ENCODE measurements at places on chromosomes 6 and 20.

DNA sequence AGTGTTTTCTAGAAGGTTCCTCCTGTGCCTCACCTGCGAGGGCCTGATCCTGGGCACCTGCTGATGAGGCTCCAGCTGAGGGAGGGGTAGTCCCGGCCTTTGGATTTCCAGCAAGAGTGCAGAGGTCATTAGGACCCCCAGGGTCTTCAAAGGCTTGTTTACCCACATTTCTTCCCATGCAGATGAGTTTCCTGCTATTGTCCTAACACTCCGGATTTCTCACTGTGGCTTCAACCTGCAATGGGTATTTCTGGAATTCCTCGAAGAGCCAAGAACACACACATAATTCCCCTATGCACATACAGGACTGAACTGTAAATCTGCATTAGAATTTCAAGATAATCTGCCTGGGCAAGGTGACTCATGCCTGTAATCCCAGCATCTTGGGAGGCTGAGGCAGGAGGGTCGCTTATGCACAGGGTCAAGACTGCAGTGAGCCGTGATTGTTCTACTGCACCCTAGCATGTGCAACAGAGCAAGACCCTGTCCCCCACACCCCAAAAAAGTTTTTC lies 53.9 kb downstream of the ADNP start:
- DNase-seq = no peak

DNA sequence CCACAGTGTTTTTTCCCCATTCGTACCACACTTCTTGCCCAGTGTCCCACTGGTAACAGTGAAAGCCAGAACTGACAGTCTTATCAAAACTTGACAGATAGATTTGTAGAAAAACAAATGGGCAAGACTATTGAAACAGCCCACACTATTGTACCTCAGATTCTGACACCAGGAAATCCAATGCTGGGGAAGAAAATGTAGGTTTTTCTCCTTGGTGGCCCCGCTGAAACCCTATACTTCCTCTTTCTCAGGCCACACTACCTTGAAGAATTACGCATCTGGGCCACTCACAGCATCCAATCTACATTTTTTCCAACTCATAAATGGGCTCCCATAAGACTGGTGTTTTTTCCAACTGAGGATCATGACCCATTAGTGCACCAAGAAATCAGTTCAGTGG lies 90.9 kb upstream of the HDDC2 start:
- no peak for DNase-seq

GRCh38 chr6:98639089-98639635 lies 195.2 kb upstream of the POU3F2 start:
- DNase-seq = no peak

- no peak for DNase-seq
Observed at GRCh38 chr6:163708466-163708865, 293.9 kb downstream of the QKI start.

- DNase-seq = no peak
Observed at GRCh38 chr6:132227904-132228303, 173.4 kb downstream of the MOXD1 start.

DNA sequence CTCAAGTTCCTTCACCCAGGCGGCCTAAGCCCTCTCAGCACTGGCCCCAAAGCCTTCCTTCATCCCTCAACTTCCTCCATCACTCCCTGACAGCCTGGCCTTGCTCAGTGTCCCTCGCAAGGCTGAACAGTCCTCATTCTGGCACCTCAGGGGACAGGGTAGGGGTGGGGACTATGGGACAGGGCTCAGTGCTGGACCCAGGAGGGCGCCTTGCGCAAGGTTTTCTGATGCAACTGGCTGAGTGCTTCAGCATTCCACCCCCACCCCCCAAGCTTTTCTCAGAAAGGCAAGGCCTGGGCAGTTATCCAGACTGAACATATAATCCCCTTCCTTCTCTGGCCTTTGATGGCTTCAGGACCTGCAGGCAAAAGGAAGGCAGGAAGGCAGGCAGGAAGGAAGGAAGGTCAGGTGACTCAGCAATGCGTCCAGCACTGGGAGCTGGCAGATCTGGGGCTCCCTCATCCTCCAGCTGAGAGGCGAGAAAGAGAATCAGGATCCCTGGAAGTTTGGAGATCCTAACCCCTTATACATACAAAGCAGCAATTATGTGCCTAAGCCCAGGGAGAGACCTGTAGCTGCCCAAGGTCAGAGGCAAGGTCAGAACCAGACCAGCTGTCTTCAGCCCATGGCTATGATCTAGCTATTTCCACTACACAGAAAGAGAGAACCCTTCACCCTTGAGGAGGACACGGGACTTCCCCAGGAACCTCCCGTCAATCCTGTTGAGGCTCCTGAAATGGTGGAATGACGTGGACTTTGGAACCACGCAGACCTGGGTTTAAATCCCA lies 8.6 kb upstream of the TRIB3 start:
- no peak for DNase-seq

GRCh38 chr20:13858439-13858838 lies 73.6 kb downstream of the NDUFAF5 start:
- DNase-seq = no peak

GRCh38 chr6:139942331-139942730 lies 567.9 kb upstream of the CITED2 start:
- no peak for DNase-seq

DNA sequence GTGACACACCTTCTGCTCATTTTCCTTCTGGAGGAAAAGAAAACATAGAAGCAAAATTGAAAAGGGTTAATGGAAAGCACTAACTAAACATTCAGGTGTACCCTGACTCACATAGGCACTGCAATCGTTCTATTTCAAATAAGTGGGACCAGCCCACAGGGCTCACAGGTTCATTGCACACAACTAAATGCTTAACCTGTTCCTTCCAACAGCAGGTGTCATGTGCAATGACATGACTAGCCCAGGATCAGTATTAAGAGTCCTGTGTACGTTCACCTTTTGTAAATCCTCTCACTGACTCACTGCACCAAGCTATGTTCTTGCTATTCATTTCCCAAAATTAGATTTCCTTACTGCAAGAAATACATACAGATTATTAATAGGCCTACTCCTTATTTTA lies 151.3 kb downstream of the GMPR start:
- DNase-seq = no peak

DNA sequence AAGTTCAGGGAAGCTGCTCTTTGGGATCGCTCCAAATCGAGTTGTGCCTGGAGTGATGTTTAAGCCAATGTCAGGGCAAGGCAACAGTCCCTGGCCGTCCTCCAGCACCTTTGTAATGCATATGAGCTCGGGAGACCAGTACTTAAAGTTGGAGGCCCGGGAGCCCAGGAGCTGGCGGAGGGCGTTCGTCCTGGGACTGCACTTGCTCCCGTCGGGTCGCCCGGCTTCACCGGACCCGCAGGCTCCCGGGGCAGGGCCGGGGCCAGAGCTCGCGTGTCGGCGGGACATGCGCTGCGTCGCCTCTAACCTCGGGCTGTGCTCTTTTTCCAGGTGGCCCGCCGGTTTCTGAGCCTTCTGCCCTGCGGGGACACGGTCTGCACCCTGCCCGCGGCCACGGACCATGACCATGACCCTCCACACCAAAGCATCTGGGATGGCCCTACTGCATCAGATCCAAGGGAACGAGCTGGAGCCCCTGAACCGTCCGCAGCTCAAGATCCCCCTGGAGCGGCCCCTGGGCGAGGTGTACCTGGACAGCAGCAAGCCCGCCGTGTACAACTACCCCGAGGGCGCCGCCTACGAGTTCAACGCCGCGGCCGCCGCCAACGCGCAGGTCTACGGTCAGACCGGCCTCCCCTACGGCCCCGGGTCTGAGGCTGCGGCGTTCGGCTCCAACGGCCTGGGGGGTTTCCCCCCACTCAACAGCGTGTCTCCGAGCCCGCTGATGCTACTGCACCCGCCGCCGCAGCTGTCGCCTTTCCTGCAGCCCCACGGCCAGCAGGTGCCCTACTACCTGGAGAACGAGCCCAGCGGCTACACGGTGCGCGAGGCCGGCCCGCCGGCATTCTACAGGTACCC lies at the start of gene ESR1:
Gene ESR1, plus strand, starts transcription at position 170 of the 858 bp plus-strand sequence. Its CDS starts 231 bp downstream, at position 401.
- DNase-seq = no peak

DNA sequence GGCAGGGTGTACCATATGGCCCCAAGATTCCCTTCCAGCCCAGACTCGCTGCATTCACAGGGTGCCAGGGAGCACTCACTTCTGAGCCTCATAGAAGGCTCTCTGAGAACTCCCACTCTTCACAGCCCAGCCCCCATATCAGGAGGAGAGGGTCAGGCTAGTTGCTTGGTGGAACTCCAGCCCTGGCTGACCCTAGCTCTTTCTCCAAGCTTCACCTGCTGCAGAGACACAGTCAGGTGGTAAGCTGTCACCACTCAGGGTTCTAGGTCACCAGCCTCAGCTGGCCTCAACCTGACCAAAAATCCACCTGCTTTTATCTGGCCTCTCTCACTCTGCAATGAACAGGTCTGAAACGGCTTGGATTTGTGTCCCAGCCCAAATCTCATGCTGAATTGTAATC lies 162.7 kb upstream of the MLN start:
- no peak for DNase-seq

- DNase-seq = no peak
Observed at GRCh38 chr20:47989957-47990356, 204.7 kb upstream of the SULF2 start.

DNA sequence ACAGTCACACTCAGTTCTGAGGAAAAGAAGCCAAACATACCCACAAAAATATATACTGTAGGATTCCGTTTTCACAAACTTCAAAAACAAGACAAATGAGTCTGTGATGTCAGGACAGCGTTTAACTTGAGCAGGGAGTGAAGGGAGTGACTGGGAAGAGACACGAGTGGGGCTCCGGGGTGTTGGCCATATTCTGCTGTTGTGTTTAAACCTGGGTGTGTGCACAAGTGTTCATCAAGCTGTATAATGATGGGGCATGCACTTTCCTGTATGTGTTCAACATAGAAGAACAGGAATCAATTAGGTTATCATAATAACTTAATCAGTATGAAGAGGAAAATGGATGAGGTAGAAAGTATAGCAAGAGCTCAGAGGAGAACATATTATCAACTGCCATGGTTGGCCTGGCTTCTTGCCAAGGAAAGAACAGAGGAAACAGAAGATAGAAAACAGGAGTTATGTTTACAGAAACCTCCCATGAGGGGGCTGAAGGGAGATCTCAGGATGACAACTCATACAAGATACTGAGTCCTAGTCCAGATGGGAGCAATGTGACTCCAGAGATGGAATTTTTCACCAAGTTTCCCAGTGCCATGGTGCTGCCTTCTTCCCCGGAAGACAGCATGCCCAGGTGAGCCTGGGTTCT lies 15.1 kb upstream of the AFDN start:
- no peak for DNase-seq

GRCh38 chr6:47027315-47027714 lies 14.8 kb downstream of the ADGRF1 start:
- no peak for DNase-seq

- DNase-seq = no peak
Observed at GRCh38 chr6:53436526-53437303, 88.0 kb upstream of the ELOVL5 start.

GRCh38 chr6:168349718-168350210 lies 30.2 kb upstream of the DACT2 start:
- DNase-seq = no peak

DNA sequence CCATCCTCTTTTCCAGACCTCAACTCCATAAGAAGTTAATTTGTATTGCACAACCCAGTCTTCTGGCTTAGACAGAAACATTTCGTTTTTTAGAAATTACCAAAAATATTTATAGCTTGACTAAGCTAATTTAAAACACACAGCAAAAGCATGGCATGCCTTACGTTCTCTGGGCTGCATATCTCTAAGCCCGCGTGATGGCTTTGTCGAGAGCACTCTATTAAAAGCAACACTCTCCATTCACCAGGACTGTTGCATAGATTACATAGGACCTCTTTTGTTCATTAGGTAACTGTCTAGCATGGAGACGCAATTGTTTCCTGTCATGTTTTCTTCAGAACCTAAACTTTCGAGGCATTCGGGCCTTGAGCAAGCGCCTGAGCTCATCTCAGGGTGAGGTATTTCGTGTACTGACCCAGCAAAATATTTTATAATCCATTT lies 104.5 kb downstream of the IBTK start:
- no peak for DNase-seq

DNA sequence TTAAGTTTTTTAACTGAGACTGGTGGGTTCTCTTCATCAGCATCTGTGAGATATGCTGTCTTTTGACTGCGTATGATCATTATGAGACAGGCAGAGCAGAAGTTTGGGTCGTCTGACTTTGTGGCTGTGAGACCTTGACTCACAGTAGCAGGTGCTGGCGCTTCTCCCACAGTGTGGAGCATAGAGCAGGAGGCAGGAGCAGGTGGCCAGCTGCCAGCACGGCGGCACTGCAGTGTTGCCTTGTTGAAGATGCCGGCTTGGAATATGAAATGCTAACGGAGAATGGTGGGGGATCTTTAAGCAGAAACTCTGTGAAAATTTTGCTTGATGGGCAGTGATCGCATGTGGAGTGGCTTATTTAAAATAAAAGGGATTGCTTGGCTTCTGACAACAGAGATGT lies 105.0 kb downstream of the TIAM2 start:
- DNase-seq = no peak

DNA sequence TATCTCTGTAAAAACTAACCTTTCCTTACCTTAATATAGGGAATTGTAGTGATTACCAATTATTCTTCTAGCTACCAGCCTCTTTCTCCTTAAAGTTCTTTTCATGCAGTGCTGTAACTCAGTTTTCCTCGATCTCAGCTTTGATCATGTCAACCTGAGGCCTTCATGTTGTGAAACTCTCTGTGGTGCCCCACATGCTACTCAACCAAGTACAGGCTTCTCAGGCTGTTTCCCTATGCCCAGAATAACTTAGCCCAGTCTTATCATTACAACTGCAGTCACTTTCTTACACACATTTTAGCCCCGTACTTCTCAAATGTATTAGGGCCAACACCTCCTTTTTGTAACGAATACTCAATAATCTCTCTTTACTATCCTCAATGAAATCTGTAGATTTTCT lies 90.1 kb upstream of the SUPT3H start:
- no peak for DNase-seq

- DNase-seq = no peak
Observed at GRCh38 chr20:24506146-24506545, 36.7 kb downstream of the SYNDIG1 start.

GRCh38 chr6:11738661-11739375 lies 39.8 kb downstream of the ADTRP start:
- no peak for DNase-seq

DNA sequence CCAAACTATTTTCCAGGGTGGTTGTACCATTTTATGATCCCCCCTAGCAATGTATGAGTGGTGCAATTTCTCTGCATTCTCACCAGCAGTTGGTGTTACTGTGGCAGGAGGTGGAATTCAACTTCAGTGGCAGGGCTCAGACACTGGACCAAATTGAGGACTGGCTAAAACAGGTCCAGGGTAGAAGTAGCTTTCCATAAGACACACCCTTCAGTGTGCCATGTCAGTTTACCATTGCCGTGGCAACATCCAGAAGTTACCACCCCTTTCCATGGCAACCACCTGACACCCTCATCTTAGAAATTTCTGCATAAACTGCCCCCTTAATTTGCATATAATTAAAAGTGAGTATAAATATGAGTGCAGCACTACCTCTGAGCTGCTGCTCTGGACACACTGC lies 180.7 kb upstream of the GGTLC1 start:
- no peak for DNase-seq

- no peak for DNase-seq
Observed at GRCh38 chr20:52793339-52793963, 178.7 kb upstream of the TSHZ2 start.
